Activated B cell treated with CpG ODN at 0.5 μM for 24 hours (primary cell): ENCODE measurements at places on chromosomes 4 and X.

DNA sequence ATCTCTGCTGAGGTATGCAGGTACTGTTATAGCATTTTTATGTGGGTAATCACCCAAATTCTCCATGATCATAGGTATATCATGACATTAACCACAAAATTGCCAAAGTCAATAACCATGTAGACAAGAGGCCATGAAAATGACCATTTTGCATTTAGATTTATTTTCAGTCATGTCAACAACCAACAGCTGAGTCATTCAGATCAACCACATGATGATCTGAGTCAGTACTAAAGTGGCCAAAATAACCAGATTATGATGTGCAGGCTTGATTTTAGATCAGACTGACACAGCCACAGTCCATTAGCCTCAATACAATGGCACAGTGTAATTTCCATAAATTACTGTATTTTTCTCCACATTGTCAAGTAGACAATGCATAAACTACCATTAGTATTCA is 240.5 kb downstream of the GRIA3 start:
- no peak for DNase-seq

DNA sequence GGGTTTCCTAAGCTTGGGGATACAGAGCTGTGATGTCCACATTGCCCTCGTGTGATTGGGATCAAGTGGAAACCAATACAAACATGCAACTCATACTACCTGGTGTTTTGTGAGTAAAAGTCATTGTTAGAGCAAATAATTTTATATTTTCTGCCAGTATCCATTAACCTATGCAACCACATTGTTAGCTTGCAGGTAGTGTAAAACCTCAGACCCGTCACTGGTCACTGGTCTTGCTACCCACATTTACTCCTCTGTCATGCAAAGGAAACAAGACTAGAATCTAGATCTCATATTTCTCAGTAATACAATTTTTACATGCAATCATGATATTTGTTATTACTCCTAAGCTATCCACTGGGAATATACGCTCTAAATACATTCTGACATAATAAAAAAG is 324.3 kb upstream of the NDST4 start:
- DNase-seq = no peak

GRCh38 chr4:1060121-1060520 is 48.7 kb downstream of the FGFRL1 start:
- peak; percentile 2 for DNase-seq

- DNase-seq = no peak
Measured at GRCh38 chrX:103440621-103441020, 64.3 kb downstream of the BEX3 start.

DNA sequence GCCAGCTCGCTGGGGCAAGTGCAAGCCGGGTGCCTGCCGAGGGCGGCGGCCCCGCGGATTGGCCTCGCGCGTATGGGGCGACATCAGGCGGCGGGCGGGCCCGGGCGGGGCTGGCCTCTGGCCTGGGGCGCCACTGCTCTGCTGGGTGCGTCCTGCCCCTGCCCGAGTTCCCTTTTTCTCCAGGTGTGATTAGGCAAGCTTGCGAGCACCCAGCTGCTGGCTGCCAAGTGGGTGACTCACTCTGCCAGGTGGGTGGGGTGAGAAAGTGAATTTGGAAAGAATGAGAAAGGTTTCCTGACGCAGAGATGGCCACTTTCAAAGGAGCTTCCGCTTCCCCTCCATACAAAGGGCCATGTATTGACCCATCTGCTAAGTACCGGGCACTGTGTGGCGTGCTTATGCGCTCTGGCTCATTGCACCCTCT is 32.5 kb downstream of the FGFBP1 start:
- no peak for DNase-seq

- no peak for DNase-seq
Measured at GRCh38 chrX:45598861-45599260, 398.2 kb upstream of the DIPK2B start.

DNA sequence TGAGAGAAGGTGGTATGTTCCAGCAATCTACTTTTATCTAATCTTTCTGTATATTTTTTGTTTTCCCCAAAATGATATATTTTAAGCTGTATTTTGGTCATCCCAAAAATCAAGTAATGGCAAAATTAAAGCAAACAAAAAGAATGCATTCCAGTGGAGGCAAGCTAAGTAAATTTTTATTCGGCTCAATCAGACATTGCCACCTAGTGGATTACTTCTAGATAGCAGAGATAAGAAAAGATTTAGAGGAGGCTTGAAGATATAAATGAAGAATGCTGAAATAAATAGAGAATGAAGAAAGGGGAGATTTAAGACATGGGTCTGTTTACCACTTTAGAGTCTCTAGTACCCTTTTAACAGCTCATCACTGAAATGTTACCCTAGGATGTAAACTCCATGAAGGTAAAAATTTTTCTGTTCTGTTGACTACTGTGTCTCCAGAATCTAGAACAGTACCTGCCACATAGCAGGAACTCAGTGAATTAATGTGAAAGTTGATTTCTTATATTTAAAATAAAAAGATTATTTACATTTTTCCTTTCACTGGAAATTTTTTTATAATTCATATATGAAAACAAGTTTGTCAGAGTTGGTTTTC is 110.9 kb upstream of the ANK2 start:
- no peak for DNase-seq

GRCh38 chr4:61666244-61666643 is 466.1 kb downstream of the ADGRL3 start:
- DNase-seq = no peak

GRCh38 chr4:186712690-186713089 is 11.0 kb downstream of the FAT1 start:
- DNase-seq = no peak

DNA sequence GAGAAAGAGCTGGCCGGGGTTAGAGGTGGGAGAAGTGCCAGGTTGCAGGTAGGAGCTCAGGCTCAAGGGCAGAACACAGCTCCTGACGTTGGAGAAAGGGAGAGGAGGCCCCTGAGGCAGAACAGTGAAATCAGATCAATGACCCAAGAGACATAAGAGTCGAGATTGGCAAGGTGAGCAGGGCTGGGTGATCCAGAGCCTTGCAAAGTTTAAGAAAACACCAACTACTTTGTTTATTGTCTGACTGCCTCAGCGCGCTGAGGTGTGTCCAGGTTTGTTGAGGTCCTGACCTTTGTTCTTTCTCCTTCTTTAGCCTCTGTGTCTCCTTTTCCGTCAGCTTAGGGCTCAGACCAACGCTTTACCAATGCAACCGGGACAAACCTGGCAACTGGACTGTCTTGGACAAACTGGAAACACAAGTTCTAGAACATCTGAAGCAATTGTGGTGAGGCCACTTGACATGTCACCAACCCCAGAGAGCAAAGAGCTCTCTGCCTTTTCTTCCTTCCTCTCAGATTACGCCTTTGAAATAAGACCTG is 28.3 kb downstream of the CHRNA9 start:
- DNase-seq = no peak

GRCh38 chrX:101552714-101553113 is 2.4 kb downstream of the ARMCX1 start:
- no peak for DNase-seq

GRCh38 chr4:55896622-55897021 is 43.2 kb downstream of the EXOC1 start:
- no peak for DNase-seq

- no peak for DNase-seq
Measured at GRCh38 chrX:153409414-153410101, 1.7 kb upstream of the ZFP92 start.
